ENCODE measurements at places on chromosomes 11 and 22.

- peaks cover 47% of the 10 kb centered on the region for H3K4me1 ChIP-seq
- H3K36me3 ChIP-seq, result no peaks in the 10 kb centered on the region
- H3K27me3 ChIP-seq, result peaks cover 7% of the 10 kb centered on the region
- H3K4me3 ChIP-seq, result no peak overlapping the region
- DNase-seq, result no peak
These were observed 12.0 kb upstream of the LAYN start for GRCh38 chr11:111528557-111528956.

DNA sequence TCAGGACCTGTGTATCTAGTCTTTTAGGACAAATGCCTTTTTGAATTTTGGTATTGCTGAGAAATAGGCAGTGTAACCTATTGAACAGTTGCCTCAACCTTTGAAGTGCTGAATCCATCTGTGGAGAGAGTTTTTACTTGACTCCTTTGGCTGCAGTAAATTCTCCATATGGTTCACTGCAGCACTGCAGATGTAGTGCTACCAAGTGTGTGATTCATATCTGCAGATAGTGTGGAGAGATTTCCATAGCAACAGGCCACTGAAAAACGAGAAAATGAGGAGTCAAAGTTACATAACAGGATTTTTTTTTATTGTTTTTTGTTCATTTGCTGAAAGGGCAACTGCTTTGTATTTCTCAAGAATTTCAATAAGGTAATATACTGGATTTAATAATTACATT lies 356.1 kb downstream of the RAB38 start:
- H3K4me1 ChIP-seq, result no peaks in the 10 kb centered on the region
- DNase-seq, result no peak
- no peak overlapping the region for H3K27ac ChIP-seq

GRCh38 chr11:113721462-113722066 lies 15.5 kb upstream of the TMPRSS5 start:
- H3K27me3 ChIP-seq, result no peaks in the 10 kb centered on the region
- H3K36me3 ChIP-seq, result peaks cover 14% of the 10 kb centered on the region
- no peak overlapping the region for H3K27ac ChIP-seq
- no peak for DNase-seq

DNA sequence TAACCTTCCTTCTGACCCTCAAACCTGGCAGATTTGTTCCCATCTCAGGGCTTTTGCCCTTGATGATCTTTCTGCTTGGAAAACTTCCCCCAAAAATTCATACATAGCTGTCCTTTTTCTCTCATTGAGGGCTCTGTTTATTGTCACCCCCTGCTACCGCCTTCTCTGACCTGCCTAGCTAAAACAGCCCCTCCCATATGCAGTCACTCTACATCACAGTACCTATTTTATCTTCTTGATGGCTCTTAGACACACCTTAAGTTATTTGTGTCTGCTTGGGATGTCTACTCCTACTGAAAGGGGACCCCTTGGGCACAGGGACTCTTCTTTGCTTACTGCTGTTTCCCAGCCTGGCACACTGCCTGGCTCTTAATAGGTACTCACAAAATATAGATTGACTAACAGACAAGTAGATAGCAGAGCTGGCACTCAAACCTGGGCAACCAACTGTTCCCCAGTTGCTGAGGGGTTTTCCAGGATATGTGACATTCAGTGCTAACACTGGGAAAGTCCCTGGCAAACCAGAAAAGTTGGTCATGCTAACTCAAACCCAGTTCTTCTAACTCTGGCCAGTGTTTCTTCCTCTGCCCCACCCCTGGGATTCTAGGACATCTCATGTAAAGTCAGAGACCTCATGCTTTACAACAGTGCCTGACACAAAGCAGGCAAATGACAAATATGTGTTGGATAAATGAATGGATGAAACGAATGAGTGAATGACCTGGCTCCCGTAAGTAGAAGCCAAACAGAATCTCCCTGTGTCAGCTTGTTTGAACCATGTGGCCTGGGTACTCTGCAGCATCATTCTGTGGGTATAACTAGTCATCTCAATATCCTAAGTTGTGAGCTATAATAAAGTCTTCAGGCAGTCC lies 19.8 kb upstream of the FJX1 start:
- no peaks in the 10 kb centered on the region for H3K4me1 ChIP-seq
- no peak for DNase-seq
- no peak overlapping the region for H3K27ac ChIP-seq
- H3K4me3 ChIP-seq, result no peak overlapping the region
- peaks cover 24% of the 10 kb centered on the region for H3K27me3 ChIP-seq

DNA sequence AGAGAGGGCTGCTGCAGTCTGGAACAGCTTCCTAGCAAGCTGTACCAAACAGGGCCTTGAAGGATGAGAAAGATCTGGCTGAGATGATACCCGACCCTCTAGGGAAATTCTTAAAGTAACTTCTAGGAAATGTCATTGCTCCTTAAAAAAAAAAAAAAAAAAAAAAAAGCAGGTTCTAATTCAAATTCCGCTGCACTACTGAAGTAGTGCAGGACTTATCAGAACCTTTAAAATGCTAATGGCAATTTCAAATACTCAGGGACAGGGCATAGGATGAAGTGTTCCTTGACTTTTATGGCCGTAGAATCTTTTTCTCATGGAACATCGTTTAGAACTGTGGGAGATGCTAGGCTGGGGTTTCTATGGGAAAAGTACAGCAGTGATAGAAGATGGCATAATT lies 13.1 kb downstream of the MIAT start:
- no peaks in the 10 kb centered on the region for H3K27me3 ChIP-seq
- H3K36me3 ChIP-seq, result peaks cover 28% of the 10 kb centered on the region
- peak overlapping the region; percentile 97 for H3K27ac ChIP-seq
- H3K4me1 ChIP-seq, result peaks cover 75% of the 10 kb centered on the region
- H3K4me3 ChIP-seq, result peak overlapping the region; percentile 93
- no peak for DNase-seq

DNA sequence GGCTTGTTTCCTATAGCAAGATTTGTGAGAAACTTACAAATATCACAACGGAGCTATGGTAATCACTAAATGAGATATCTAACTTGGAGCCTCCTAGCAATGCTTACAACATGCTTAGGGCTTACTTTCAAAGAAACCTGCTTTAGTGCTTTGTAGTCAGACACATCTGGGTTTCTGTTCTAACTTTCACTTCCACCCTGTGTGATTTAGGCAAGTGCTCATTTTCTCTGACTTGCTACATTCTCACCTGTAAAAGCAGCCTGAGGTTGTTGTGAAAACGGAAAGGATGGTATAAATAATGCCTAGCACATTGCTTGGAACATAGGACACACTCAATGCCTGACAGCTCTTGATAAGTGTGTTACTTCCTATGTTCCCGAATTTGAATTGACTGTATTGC lies 45.6 kb downstream of the LRRC4C start:
- no peaks in the 10 kb centered on the region for H3K27me3 ChIP-seq
- H3K27ac ChIP-seq, result no peak overlapping the region
- H3K36me3 ChIP-seq, result no peaks in the 10 kb centered on the region
- DNase-seq, result no peak
- no peaks in the 10 kb centered on the region for H3K4me1 ChIP-seq
- H3K4me3 ChIP-seq, result no peak overlapping the region

DNA sequence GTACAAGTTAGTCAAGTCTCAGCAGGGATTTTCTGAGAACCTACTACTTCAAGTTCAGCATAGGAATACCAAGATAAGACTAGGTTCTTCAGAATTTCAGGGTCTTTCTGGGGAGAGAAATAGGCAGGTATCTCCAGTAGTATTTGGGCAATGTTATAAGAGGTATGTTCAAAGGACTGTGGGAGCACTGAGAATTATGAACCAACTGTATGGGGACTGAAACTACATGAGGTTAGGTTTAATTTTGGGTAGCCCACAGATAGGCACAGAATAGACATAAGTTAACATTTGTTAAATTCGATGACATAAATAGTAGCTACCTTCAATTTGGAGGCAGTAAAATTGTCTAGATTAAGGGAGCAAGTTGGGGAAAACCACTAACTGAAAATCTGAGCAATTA lies 9.2 kb upstream of the GAB2 start:
- no peak overlapping the region for H3K4me3 ChIP-seq
- H3K4me1 ChIP-seq, result peaks cover 42% of the 10 kb centered on the region
- H3K27me3 ChIP-seq, result no peaks in the 10 kb centered on the region
- H3K36me3 ChIP-seq, result peaks cover 14% of the 10 kb centered on the region

DNA sequence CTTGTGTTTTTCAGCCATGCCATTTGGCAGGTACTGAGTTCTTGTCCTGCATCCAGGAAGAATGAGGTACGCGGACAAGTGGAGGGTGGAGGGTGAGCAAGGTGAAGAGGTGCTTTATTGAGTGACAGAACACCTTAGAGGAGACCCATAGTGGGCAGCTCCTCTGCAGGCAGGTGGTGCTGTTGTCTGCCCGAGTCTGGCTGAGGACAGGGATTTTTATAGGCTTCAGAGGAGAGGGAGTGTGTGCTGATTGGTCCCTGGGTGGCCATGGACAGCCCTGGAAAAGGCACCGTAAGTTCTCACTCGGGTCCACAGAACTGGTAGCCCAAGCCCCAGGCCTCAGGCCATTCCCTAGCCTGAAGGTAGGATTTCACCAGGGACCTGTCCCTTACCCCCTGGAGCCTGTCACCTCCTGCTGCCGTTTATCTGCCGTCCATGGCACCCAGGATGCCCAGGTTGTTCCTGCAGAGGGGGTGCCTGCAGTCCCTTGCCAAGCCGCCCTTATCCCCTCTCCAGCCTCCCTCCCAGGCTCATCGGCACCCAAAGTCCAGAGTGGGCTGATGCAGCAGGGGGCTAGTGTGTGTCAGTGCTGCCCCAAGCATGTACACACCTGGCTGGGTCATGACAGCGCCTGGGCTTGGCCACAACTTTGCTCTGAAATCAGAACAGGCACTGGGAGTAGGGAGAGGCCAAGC lies 213.6 kb downstream of the LRRC4C start:
- no peak overlapping the region for H3K4me3 ChIP-seq
- H3K27me3 ChIP-seq, result no peaks in the 10 kb centered on the region
- H3K36me3 ChIP-seq, result no peaks in the 10 kb centered on the region
- DNase-seq, result no peak
- no peaks in the 10 kb centered on the region for H3K4me1 ChIP-seq

DNA sequence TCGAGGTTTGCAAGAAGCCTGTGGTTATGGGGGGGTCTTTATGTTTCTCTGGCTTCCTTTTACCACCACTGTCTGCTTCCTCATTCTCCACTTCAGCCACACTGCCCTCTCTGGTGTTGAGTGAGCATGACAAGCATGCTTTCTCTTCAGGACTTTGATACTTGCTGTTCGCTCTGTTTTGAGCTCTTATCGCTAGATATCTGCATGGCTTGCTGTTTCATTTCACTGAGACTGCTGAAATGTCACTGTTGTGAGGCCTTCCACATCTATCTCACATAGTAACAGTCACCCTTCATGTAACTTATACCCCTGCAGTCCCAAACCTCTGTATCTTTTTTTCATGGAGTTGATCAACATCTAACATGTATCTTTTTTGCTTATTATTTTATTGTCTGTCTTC lies 59.8 kb downstream of the TMEM135 start:
- H3K4me3 ChIP-seq, result no peak overlapping the region
- DNase-seq, result peak; percentile 58
- no peak overlapping the region for H3K27ac ChIP-seq
- peaks cover 35% of the 10 kb centered on the region for H3K36me3 ChIP-seq
- H3K27me3 ChIP-seq, result no peaks in the 10 kb centered on the region

- no peak overlapping the region for H3K27ac ChIP-seq
- no peaks in the 10 kb centered on the region for H3K36me3 ChIP-seq
- peaks cover 5% of the 10 kb centered on the region for H3K27me3 ChIP-seq
- DNase-seq, result no peak
- H3K4me3 ChIP-seq, result no peak overlapping the region
These were observed 96.2 kb downstream of the PDE2A start for GRCh38 chr11:72578051-72578450.

DNA sequence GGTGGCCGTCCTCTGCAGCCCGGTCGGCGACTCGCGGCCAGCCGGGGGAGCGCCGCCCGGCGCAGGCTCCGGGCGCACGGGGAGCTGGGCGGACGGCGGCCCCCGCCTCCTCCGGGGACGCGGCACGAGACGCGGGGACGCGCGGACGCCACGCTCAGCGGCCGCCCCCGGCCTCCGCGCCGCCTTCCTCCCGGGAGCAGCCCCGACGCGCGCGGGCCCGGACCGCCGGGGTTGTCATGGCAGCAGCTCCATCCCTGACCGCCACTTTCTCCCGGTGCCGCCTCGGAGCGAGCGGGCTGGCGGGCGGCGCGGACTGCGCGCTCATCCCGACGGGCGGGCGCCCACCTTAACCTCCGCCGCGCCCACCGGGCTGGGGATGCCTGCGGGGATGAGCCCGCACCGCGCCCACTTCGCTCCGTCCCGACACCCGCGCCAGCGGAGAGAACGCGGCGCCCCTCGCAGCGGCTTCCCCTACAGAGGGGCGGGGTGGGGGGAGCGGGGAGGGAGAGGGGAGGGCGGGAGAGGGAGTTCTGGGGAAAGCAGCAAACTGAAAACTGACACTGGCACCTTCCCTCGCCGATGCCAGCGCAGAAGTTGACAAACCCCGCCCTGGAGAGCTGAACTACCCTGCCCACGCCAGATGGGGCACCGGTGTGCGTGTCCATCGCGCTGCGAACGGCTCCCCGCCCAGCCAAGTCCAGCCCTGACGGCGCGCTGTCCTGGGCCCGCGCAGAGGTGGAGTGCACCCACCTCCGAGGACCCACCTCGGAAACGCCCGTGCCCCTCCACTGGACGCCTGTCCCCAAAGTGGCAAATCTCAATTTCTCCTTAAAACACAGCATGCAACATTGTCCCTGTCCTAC lies 588.4 kb downstream of the OPCML start:
- H3K4me3 ChIP-seq, result no peak overlapping the region
- no peak for DNase-seq
- H3K4me1 ChIP-seq, result peaks cover 4% of the 10 kb centered on the region
- H3K36me3 ChIP-seq, result no peaks in the 10 kb centered on the region
- no peak overlapping the region for H3K27ac ChIP-seq

GRCh38 chr11:565921-566509 lies 5.2 kb downstream of the RASSF7 start:
- peaks cover 22% of the 10 kb centered on the region for H3K4me1 ChIP-seq
- H3K36me3 ChIP-seq, result peaks cover 5% of the 10 kb centered on the region
- no peak overlapping the region for H3K27ac ChIP-seq
- DNase-seq, result no peak

DNA sequence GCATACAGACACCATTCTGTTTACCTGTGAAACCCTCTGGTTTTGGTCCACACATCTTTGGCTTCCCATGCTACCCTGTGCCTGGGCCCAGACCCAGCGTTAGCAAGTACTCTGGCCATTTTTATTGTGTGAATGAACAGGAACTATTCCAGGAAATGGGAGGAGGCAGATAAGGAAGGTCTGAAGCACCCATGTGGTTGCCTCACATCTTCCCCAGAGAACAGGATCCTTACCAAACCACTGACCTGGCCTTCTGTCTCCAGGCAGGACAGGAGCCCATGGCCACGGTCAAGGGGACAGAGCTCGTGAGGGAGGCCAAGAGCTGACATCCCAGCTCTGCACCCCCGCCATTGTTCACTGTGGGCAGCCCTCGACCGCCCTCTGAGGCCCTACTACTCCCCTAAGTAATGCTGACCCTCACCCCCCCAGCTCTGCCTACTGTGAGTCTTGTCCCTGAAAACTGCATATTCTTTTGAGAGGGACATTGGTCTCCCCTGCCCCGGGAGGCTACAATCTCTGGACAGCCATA lies 97.7 kb upstream of the TP53I11 start:
- H3K4me1 ChIP-seq, result peaks cover 4% of the 10 kb centered on the region
- no peak overlapping the region for H3K4me3 ChIP-seq

- H3K27me3 ChIP-seq, result peaks cover 3% of the 10 kb centered on the region
- no peak overlapping the region for H3K4me3 ChIP-seq
- no peak for DNase-seq
- no peaks in the 10 kb centered on the region for H3K4me1 ChIP-seq
These were observed 50.4 kb downstream of the GDPD4 start for GRCh38 chr11:77250881-77251640.

All from activated CD8-positive, alpha-beta memory T cell treated with anti-CD3 and anti-CD28 coated beads, Interleukin-2, amount 10 ng/mL, durations not matched to agents 7 days and 5 days (primary cell).